GM12878 (cell line): ENCODE measurements at places on chromosomes 3 and 15. TPM values are rescaled to one million over a fixed set of nuclear protein-coding genes. Genes with fewer than 3 reads are reported as not detected.

DPPA4 gene
- total RNA-seq = 0.40 and 0.90 TPM in 2 replicates

SCAMP5 gene
- total RNA-seq = 24.8 and 25.5 TPM in 2 replicates

RAB27A gene
- total RNA-seq = 52.2 and 53.2 TPM in 2 replicates

EHHADH gene
- total RNA-seq = 6.8 and 7.7 TPM in 2 replicates

FBXW12 gene
- total RNA-seq = 0.15 TPM in 1 of 2 replicates, not detected in the other

INKA1 gene
- 6.0 and 9.2 TPM in 2 replicates for total RNA-seq

ZIC4 gene
- not detected in 2 replicates for total RNA-seq

DNA sequence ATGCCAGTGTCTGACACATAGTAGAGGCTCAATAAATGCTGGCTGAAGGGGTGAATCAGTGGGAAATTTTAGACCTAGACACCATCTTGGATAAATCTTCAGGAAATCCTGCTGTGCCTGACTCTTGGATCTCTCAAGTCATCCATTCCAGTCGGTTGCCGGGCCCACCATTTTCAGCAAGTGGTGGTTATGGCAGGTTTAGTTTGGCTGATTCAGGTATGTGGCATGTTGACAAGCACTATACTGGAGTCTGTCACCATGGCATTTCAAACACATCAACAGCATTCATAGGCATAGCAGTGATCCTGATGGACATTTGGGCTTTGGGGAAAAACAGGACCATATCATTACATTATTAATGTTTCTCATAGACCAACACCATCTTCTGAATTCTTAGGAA, 25.7 kb upstream of the APH1B start:
- no peak for DNase-seq
- no peaks in the 10 kb centered on the region for H3K27me3 ChIP-seq
- H3K4me1 ChIP-seq = no peaks in the 10 kb centered on the region
- H3K36me3 ChIP-seq = peaks cover 2% of the 10 kb centered on the region

DNA sequence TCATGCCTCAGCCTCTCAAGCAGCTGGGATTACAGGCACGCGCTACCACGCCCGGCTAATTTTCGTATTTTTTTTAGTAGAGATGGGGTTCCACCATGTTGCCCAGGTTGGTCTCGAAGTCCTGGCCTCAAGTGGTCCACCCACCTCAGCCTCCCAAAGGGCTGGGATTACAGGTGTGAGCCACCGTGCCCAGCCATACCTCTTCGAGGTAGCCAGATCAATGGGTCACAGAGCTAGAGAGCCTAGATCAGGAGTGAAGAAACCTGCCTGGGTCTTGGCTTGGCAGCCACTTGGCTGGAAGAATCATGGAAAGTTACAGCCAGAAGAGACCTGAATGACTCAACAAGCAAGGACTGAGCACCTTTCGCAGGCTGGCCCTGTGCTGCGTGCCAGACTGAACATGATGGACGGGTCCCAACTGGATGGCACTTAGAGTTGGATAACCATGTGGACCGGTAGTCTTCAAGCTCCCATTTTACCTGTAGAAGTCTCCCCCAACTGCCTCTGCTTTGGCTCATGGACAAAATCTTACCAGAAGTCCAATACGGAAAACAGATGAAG, 29.7 kb downstream of the GNB5 start:
- no peaks in the 10 kb centered on the region for H3K27me3 ChIP-seq
- H3K27ac ChIP-seq = no peak overlapping the region
- DNase-seq = no peak
- no peak overlapping the region for H3K4me3 ChIP-seq
- no peaks in the 10 kb centered on the region for H3K4me1 ChIP-seq

GRCh38 chr3:37968199-37968598, 22.4 kb upstream of the VILL start:
- no peaks in the 10 kb centered on the region for H3K27me3 ChIP-seq
- H3K36me3 ChIP-seq = no peaks in the 10 kb centered on the region
- DNase-seq = no peak

DNA sequence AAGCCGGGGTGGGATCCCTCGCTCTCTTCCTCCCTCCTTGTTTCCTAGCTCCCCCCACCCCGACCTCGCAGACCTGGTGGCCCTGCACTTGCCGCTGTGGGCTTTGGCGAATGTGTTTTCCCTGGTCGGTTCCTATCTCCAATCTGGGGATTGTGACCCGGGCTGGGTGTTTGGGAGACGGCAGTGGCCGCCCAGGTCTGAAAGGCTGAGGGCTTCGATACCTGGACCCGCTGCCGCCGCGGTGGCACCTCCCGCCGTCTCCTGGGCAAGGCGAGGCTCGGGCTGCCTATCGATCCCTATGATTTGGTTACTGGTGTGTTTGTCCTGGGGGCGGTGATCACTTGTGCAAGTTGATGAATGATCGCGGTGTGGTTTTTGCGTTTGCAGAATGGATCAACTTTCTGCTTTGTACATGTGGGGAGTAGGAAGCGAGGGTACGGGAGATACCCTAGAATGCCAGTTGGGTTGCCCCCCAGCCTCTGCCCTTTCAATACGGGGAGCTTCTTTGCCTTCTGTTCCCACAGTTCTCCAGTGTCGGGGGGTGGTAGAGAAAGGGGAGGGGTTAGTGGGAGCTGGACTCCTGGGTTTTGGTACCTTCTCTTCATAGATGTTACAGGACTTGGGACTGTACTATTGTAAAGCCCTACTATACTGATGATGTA, 3.0 kb downstream of the BBX start:
- H3K27me3 ChIP-seq = no peaks in the 10 kb centered on the region
- peak overlapping the region; percentile 85 for H3K4me3 ChIP-seq
- no peak for DNase-seq
- H3K27ac ChIP-seq = peak overlapping the region; percentile 84

GRCh38 chr3:48528754-48529153, 24.8 kb upstream of the SHISA5 start:
- H3K27me3 ChIP-seq = no peaks in the 10 kb centered on the region
- no peaks in the 10 kb centered on the region for H3K4me1 ChIP-seq
- no peaks in the 10 kb centered on the region; the same call in 1 of the 2 replicates for H3K36me3 ChIP-seq
- no peak for DNase-seq
- no peak overlapping the region for H3K4me3 ChIP-seq
- H3K27ac ChIP-seq = no peak overlapping the region

DNA sequence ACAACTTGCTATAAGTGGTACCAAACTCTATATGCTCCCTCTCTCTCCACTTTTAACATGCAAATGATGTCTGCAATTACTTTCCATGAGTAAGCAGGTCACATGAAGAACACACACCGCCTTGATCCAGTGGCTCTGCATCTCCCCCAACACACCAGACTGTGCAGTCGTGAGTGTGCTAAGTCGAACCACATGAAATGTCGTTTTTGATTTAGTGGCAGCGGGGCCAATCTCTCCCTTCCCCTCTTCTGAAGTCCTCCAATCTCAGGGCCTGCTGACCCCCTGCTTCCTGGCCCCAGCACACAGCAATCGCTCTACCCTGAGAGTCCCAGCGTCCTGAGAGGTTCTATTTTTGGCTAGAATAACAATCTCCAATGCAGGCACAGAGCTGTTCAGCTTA, 312.5 kb downstream of the SHQ1 start:
- H3K4me3 ChIP-seq = no peak overlapping the region
- no peak for DNase-seq
- H3K27ac ChIP-seq = no peak overlapping the region
- H3K4me1 ChIP-seq = peaks cover 18% of the 10 kb centered on the region
- H3K27me3 ChIP-seq = no peaks in the 10 kb centered on the region
- no peaks in the 10 kb centered on the region for H3K36me3 ChIP-seq

GRCh38 chr3:88997260-88997659, 110.2 kb upstream of the EPHA3 start:
- no peaks in the 10 kb centered on the region for H3K4me1 ChIP-seq
- H3K4me3 ChIP-seq = no peak overlapping the region
- H3K27me3 ChIP-seq = no peaks in the 10 kb centered on the region
- no peak overlapping the region for H3K27ac ChIP-seq
- H3K36me3 ChIP-seq = no peaks in the 10 kb centered on the region

GRCh38 chr15:39919748-39920509, at the start of gene GPR176:
Gene GPR176, minus strand, starts transcription at chr15:39920266. Its CDS starts 240 bp downstream, at chr15:39920026.
- no peaks in the 10 kb centered on the region for H3K36me3 ChIP-seq
- peak within 1 kb of the TSS; percentile 39 for H3K27ac ChIP-seq
- no peak for DNase-seq

GRCh38 chr3:127779747-127780146, 42.6 kb downstream of the MGLL start:
- 0 out of 2 replicates have a peak overlapping the region, but pooled peaks have one; percentile 12 for H3K4me3 ChIP-seq

GRCh38 chr15:49895347-49896223, 223.4 kb downstream of the ATP8B4 start:
- no peaks in the 10 kb centered on the region for H3K4me1 ChIP-seq
- no peak overlapping the region for H3K4me3 ChIP-seq
- DNase-seq = no peak
- no peaks in the 10 kb centered on the region for H3K27me3 ChIP-seq
- no peak overlapping the region for H3K27ac ChIP-seq

- no peak for DNase-seq
- H3K36me3 ChIP-seq = no peaks in the 10 kb centered on the region; the same call in 1 of the 2 replicates
- no peak overlapping the region for H3K27ac ChIP-seq
- no peaks in the 10 kb centered on the region for H3K27me3 ChIP-seq
These were observed 29.0 kb downstream of the IFT122 start for GRCh38 chr3:129469026-129469425.

- H3K4me1 ChIP-seq = peaks cover 5% of the 10 kb centered on the region; the same call in 1 of the 2 replicates
- DNase-seq = peak; percentile 20
- peak overlapping the region; percentile 76 for H3K27ac ChIP-seq
These were observed 181.4 kb upstream of the GRM7 start for GRCh38 chr3:6679510-6679909.

GRCh38 chr3:40899286-40899712, 300.0 kb upstream of the CTNNB1 start:
- H3K36me3 ChIP-seq = no peaks in the 10 kb centered on the region
- DNase-seq = no peak
- H3K4me3 ChIP-seq = no peak overlapping the region
- no peak overlapping the region for H3K27ac ChIP-seq
- no peaks in the 10 kb centered on the region for H3K27me3 ChIP-seq
- H3K4me1 ChIP-seq = no peaks in the 10 kb centered on the region

- no peaks in the 10 kb centered on the region for H3K4me1 ChIP-seq
- DNase-seq = no peak
- H3K27me3 ChIP-seq = no peaks in the 10 kb centered on the region
- H3K27ac ChIP-seq = no peak overlapping the region
- H3K36me3 ChIP-seq = no peaks in the 10 kb centered on the region
These were observed 406.2 kb downstream of the PLOD2 start for GRCh38 chr3:145754605-145755289.

DNA sequence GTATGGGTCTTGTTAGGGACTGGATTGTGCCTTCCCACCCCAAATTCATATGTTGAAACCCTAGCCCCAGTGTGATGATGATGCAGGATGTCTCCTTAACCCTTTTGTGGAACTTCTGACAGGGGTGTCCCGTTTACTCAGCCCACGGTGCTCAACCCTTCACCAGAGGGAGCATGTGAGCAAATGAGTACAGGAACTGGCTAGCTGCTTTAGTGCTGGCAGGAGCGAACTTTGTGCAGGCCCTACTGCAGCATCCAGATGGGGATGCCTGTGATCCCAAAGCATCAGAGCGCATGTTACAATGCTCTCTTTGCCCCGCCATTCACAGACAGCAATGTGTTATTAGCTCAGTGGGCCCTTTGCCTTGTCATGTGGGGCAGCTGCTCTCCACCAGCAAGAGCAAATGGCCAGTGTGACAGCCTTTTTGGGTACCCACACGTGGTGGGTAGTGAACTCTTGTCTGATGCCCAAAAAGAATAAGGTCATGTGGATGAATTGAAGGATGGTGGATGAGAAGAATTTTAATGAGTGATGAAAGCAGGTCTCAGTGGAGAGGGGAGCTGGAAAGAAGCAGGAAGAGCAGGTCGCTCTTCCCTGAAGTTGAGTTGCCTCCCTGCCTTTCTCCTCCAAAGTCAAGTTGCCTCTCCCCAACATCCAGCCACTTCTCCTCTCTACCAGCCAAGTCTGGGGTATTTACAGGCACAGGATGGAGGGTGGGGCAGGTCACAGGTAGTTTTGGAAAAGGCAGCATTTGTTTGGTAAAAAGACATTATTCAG, 63.3 kb upstream of the STRIT1 start:
- no peaks in the 10 kb centered on the region for H3K27me3 ChIP-seq
- no peak overlapping the region for H3K27ac ChIP-seq
- no peak overlapping the region for H3K4me3 ChIP-seq
- H3K4me1 ChIP-seq = no peaks in the 10 kb centered on the region
- no peak for DNase-seq

DNA sequence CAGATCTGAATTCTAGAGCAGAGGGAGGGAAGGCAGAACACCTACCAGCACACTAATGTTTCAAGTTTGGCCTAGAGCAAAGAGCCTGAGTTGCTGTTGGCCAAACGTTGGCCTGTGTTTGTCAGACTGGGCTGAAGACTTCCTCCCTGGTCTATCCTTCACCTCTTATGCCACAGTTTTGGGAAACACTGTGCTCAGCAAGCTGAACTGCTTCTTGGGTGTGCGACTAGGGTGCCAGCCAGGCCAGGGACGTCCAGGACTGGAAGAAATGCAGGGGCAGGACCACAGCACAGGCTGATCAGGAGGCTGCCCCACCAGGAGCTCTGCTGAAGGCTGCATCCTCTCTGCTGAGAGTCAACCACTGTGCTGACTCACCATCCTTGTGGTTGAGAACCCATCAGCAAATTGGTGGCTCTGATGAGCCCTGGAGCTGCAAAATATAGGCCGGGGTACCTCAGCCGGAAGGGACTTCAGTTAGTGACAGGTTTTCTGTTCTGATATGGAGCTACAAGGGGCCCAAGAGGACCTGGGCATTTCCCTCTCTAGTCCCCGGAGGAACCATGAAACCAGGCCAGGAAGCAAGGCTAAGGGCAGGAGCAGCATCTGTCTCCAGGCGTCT, 131.6 kb upstream of the RASGRP1 start:
- peaks cover 27% of the 10 kb centered on the region for H3K4me1 ChIP-seq
- no peaks in the 10 kb centered on the region for H3K27me3 ChIP-seq
- H3K27ac ChIP-seq = peak overlapping the region; percentile 40
- H3K36me3 ChIP-seq = no peaks in the 10 kb centered on the region
- no peak overlapping the region for H3K4me3 ChIP-seq

DNA sequence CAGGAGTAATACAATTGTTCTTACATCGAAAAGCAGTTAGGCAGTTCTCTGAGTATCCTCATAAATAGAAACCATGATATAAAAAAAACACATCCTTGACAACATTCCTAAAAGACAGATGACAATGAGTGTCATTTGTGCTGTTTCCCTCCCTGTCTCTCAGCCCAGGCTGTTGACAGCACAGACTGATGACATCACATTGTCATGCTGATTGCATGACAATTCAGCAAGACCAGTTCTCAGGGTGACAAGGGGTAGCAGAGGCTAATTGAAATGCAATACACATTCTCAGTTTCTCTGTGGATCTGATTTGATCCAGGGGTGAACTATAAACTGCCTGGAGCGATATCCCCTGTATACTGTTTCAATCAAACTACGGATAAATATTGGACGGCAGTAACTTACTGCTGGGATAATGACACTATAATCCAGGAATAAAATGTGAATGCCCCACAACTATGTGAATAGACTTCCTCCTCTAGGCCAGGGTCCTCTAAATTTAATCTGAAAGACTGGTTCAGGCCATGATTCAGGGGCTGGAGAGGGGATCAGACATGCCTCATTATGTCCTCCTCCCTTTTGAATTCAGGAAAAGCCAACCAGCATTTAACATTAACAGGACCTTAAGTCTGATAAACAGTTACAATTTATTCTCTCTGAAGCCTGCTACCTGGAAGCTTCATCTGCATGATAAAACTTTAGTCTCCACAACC, 16.7 kb upstream of the EIF1B start:
- DNase-seq = no peak
- no peak overlapping the region for H3K27ac ChIP-seq
- H3K4me3 ChIP-seq = no peak overlapping the region
- H3K36me3 ChIP-seq = no peaks in the 10 kb centered on the region
- H3K27me3 ChIP-seq = no peaks in the 10 kb centered on the region

- H3K4me3 ChIP-seq = no peak overlapping the region
- peaks cover 7% of the 10 kb centered on the region; the same call in 1 of the 2 replicates for H3K36me3 ChIP-seq
- H3K4me1 ChIP-seq = peaks cover 4% of the 10 kb centered on the region
- DNase-seq = no peak
- H3K27me3 ChIP-seq = no peaks in the 10 kb centered on the region
These were observed 34.6 kb downstream of the SH3BP5 start for GRCh38 chr3:15297608-15298350.
